Stimulated activated CD8-positive, alpha-beta memory T cell treated with anti-CD3 and anti-CD28 coated beads, Interleukin-4, amount 100 ng/mL, for 1 hour (primary cell): ENCODE measurements at places on chromosomes 2 and 18.

DNA sequence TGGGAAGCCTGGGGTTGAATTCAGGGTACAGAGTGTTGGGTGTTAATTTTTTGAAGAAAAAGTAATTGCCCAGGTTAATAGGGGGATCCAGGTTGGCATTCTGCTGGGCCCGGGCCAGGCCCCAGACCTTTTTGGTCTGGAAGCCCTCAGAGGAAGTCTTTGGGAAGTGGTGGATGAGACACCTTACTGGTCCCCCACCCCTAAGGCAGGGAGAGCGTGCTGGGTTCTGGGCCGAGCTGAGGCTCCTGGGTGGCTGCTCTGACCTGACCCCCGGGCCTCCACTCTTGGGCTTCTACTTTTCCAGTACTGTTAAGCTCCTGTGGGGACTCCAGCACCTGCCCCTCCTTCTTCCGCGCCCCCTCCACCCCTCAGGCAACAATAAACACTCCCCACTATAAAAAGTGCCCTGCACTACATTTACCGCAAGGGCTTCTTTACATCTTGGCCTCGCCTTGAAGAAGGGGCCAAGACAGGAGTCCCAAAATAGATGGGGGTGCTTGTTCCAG lies 753 bp upstream of the HOXD3 start:
- no peak for DNase-seq

DNA sequence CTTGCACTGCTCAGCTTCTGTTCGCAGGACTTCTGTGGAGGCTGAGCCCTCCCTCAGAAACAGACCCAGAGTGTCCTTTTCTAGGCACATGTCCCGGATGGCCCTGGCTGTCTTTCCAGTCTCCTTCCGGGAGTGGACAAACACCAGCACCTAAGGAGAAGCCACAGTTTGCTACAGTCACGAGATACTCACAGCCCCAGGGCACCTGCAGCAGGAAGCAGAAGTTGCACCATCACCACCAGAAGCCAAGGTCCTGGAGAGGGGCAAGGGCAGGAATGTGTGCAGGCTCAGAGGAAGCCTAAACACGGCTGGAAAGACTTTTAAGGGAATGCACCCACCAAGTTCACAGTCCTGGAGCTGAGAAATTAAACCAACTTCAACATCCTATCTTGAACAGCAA lies 13.6 kb downstream of the SNRNP200 start:
- DNase-seq, result no peak

DNA sequence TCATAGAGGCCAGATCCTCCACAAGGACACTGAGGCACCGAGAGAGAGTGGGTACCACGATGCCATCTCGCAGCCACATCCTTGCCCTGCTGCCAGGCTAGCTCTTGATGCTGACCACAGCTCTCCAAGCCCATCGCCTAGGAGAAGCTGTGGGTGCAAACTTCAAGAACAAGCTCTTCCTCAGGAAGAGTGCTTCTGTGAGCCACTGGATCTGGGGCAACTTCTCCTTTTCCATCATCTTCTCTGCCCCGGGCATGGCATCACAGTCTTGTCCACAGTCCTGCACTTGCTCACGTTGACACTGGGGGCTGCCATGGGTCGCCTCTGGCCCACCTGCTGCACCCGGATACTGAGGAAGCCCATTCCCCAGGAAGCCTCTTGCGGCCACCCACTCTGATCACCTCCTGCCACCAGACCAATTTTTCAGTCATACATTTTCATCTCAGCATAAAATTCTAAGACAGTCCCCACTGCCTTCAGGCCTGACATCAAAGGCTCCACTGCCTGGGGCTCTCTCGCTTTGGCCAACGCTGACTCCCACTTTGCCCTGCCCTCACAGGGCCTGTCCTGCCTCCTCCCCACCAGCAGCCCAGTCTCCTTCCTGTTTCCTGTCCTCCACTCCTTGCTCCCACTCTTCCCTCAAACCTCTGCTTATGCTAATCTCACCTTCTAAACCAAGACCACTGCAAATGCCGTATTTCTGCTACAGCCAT lies 243.9 kb downstream of the AFF3 start:
- no peak for DNase-seq

- no peak for DNase-seq
Measured at GRCh38 chr18:69968039-69968438, 20.4 kb upstream of the CD226 start.

- no peak for DNase-seq
Measured at GRCh38 chr2:126703311-126703710, 47.4 kb downstream of the GYPC start.

GRCh38 chr2:175823002-175823706 lies 178.9 kb downstream of the LNPK start:
- DNase-seq, result no peak

DNA sequence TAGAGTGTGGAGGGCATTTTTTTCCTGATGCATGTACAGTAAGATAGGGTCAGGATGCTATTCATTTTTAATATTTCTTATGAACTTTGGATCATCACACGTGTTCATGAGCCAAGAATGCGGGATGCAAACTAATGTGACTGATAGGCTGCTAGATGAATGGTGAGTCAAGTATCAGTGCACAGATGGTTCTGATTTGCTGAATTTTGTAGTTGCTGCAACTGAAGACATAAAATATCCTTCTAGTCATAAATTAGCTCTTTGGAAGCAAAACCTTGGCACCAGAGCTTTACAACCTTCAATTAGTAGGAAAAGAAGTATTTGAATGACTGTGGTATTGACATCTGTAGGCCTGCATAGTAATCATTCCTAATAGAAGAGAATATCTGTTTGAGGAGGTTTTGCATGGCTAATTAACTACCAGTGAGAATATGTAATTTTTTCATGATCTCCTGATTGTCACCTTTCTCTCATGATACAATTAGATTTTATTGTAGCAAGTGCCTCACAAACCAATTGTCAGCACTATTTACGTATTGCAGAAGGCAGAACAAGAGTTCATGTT lies 94.0 kb downstream of the VRK2 start:
- no peak for DNase-seq

GRCh38 chr2:167732326-167732725 lies 515.1 kb downstream of the STK39 start:
- DNase-seq, result no peak

DNA sequence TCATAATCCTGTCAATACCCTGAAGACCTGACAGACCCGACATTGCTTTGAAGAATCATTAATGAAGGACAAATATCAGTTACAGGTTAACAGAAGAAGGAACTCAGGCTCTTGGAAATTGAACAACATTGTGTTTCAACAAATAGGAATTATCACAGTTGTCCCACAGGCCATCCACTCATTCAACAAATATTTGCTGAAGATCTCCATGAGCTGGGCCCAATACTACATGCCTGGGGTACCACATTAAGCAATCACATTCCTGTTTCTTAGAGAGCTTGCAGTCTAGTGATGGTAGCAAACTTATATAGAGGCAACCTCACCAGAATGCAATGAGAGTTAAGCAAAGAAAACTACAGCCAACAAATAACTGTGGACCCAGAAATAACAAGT lies 671.6 kb upstream of the ACVR2A start:
- no peak for DNase-seq

- DNase-seq, result no peak
Measured at GRCh38 chr2:233063269-233063975, 3.3 kb downstream of the INPP5D start.

DNA sequence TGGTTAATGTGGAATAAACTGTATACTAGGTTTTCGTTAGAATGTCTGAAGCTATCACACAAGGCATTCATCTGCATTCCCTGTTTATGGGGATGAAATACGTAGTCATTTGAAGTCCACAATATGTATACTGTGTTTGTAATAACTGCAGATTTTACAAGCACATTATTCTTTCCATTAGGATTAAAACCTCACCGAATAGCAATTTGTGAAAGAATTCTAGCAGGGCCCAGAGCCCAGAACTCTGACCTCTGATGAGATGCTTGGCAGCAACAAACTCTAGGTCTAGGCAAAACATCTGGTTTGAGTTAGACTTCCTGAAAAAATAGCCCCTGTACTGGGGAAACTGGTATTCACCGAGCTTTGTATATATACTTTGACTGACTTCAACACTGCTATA lies 158.2 kb downstream of the SRBD1 start:
- no peak for DNase-seq

GRCh38 chr18:56662063-56662408 lies 10.9 kb downstream of the WDR7 start:
- no peak for DNase-seq

- no peak for DNase-seq
Measured at GRCh38 chr2:9408641-9409151, 14.6 kb downstream of the ITGB1BP1 start.
